Stimulated activated CD4-positive, alpha-beta T cell treated with anti-CD3 and anti-CD28 coated beads, Interleukin-12 subunit alpha, Interleukin-12 subunit beta, amount 100 ng/mL, for 24 hours (primary cell): ENCODE measurements at places on chromosomes 3 and 15.

DNA sequence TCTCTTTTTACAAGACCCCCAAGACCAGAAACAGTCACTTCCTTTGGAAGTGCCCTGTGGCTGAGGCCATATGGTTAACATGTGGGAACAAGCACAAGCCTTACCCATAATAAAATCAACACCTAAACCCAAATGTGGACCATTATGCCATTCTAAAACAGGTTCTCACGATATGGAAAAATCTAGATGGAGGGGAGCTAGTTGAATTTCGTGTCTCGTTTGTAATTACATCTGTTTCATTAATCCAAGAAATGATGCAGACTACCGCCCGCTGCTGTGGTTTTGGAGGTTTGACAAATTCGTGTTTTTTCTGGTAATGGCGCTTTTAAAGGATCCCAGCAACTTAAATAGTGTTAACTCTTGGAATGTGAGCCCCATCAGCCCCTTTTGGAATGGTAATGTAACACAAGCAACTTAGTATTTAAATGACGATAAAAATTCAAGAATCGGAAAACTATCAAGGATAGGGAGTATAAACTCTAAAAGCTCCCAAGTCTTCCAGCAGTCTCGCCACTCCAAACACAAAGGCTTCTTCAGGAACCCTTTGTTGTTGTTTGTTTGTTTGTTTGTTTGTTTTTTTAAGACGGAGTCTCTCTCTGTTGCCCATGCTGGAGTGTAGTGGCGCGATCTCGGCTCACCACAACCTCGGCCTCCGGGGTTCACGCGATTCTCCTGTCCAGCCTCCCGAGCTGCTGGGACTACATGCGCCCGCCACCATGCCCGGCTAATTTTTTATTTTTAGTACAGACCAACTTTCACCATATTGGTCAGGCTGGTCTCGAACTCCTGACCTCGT lies 1.1 kb downstream of the CNBP start:
- no peak for DNase-seq

GRCh38 chr15:48636511-48636910 lies 9.0 kb downstream of the FBN1 start:
- no peak for DNase-seq

DNA sequence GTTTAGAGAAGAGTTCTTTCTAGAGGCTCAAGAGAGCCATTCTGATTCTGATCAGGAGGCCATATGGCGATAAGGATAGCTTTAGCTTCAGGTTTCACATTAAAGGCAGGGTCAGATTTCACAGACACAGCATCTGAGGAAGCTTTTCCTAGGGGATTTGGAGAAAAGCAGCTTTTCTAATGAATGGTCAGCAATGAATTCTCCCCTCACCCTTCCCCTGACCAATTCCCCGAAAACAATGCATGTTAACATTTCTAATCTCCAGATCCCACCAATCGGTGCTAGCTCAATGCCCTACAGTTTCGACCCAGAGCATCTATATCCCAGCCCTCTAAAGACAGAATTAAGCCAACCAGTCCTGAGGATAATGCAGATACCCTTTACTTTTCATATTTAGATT lies 9.8 kb downstream of the AGBL1 start:
- no peak for DNase-seq

DNA sequence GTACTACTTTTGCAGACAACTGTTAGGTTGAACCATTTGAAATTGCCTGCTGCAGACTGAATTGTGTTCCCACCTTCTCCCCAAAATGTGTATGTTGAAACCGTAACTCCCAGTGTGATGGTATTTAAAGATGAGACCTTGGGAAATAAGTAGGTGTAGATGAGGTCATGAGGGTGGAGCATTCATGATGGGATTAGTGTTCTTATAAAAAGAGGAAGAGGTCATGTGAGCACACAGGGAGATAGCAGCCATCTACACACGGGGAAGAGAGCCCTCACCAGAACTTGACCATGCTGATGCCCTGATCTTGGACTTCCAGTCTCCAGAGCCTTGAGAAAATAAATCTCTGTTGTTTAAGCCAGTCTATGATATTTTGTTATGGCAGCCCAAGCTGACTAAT lies 17.4 kb upstream of the FHIT start:
- DNase-seq: no peak

DNA sequence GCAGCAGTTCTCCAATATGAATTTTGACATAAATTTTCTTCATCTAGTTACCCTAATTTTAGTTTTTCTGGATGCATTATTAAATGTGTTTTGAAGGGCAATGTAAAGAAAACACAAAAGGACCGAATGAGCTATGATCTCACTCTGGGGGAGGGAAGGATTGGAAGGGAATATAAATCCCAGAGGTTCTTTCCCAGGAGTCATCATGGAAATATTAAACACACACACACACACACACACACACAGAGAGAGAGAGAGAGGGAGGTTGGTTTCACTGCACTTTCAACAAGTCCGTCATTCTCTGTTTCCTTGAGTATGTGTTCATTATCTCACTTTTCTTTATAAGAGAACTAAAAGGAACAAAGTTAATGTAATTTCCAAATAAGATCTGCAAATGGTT lies 70.7 kb upstream of the DCBLD2 start:
- DNase-seq: no peak

DNA sequence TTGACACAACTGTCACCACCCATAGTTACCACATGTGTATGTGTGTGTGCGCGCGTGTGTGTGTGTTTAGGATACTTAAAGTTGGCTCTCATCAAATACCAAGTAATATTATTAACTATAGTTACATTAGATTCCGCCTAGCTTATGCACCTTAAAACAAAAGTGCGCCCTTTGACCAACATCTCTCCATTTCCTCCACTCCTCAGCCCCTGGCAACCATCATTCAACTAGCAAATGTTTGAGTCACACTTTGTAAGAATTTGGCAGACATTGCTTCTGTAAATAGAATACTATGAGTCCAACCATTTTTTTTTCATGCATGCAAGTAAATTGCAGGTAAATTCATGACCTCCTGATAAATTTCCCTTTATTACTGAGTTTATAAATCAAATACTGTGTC lies 169.3 kb downstream of the GBE1 start:
- no peak for DNase-seq

DNA sequence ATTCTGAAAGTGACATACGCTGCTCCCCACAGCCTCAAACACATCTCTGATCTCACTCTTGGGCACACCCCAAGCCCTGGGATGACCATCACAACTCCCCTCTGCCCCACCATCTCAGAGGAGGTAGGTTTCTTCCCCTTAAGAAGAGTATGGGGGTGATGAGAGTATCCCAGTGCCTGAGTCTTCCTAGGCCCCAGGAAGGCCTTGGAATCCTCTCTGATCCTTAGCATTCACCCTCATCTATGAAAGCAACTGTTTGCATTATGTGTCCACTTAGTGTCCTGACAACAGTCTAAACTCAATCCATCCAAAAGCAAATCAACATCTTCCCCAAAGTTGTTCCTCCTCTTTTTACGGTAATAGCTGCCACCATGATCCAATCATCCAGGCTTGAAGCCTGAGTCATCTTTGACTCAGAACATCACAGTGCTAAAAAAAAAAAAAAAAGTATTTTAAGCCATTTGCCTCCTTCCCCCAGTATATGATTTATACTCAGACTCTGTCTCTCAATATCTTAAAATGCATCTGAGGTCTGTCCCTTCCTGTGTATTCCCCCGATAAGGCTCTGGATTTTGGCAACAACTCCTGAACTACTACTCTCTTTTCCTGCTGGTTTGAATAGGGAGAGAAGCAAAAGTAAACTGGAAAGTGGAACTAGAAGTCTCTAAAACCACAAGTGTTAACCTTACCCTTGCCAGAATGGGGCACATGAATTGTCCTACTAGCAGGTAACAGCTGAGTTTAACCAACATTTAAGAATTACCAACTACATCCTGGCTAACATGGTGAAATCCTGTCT lies 22.5 kb downstream of the POPDC2 start:
- no peak for DNase-seq

DNA sequence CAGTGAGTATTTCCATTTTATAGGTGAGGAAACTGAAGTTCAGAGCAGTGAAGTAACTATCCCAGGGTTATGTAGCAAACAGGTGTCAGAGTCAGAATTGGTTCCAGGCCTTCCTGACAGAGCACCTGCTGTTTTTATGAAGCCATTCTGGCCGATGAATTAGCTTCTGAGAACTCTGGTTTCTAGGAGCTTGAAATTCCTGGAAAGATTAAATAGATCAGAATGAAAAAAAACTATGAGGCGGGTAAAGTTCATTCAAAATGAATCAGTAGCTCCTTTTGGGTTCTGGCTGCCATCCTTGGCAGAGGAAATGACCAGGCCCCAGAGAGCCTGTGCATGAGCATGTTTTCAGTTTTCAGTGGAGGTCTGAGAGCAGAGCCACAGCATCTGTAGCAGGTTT lies 59.3 kb upstream of the CFAP161 start:
- DNase-seq: no peak

DNA sequence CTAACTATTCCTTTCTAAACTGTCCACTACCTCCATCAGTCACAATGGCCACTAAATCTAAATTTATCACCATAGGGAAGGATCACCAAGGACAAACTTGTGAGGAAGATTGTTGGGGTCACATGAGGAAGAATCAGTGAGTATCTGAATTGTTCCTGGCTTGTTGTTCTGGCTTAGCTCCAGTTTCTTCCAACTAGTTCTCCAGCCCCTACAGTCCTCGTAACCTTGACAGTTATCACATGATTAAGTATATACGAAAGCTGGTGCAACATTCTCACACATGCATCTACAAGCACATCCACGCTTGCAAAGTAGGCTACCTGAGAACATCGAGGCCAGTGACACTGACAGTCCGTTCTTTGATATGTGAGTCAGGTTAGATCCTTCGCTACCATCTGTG lies 46.0 kb downstream of the RUBCN start:
- no peak for DNase-seq

DNA sequence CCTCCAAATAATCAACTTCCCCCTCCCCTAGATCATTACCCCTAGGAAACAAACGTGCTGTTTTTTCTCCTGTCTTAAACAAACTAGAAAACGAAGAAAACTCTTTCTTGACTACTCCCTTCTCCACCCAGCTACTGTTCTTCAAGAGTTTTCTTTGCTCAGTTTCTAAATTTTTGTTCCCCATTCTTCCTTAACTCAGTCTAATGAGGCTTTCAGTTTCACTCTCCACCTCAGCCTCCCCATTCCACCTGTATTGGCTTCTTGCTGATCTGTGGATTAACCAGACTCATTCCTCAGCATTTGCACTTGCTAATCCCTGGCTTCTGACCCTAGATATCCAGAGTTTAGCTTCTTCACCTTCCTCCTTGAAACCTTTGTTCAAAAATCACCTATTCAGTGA lies 26.8 kb downstream of the SERPINI1 start:
- no peak for DNase-seq

GRCh38 chr3:126665959-126666657 lies 11.2 kb upstream of the TXNRD3 start:
- DNase-seq: no peak

GRCh38 chr3:144362126-144362525 lies 390.5 kb downstream of the DIPK2A start:
- no peak for DNase-seq

DNA sequence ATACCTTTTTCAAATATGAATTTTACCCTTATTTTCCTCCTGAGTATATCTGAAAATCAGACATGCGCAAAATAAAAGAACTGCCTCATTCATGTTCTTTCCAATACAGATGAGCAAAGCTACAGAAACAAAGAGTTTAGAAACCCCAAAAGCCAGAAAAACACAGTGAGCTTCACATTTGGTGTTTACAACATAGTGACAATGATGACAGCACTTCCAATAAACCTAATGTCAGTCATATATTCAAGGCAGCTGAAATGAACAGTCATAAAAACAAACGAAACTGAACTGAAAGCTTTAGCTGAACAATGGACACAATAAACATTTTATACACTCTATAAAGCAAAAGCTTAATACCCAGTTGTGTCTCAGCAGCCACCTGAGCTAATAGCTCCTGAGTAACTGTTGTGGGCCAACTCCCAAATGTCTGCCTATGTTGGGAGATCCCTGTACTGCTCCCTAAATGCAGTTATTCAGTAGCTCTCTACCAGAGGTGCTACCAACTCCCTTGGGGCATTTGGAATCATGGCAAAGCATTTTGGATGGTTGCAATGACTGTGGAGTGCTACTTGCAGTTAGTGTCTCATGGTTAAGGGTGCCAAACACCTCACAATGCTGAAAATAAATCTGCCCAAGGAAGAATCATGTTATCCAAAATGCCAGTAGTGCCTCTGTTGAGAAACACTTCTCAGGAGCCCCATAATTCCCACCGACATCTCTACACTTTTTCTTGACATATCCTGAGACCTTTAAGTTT lies 131.5 kb downstream of the TGFBR2 start:
- no peak for DNase-seq

DNA sequence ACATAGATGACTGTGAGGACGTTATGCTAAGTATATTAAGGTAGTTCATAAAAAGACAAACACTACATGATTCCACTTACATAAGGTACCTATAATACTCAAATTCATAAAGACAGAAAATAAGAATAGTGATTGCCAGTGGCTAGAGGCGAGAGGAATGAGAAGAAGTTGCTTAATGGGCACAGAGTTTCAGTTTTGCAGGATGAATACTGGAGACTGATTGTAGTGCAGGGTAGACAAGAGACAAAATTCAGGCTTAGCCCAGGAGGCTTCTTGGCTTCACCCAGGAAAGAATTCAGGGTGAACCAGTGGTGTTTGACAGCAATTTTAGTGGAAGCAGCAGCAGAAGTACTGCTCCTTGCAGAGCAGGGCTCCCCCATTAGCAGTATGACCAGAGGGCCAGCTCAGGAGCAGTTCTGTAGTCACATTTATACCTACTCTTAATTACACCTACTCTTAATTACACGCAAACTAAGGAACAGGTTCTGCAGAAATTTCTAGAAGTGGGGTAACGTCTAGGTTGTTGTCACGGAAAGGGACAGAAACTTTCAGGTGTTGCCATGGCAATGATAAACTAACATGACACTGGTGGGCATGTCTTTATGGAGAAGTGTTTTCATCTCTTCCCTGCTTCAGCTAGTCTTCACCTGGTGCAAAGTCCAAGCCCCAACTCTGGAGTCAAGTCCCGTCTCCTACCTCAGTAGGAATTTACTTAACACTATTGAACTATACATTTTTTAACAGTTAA lies 55.2 kb downstream of the TBL1XR1 start:
- DNase-seq: no peak

DNA sequence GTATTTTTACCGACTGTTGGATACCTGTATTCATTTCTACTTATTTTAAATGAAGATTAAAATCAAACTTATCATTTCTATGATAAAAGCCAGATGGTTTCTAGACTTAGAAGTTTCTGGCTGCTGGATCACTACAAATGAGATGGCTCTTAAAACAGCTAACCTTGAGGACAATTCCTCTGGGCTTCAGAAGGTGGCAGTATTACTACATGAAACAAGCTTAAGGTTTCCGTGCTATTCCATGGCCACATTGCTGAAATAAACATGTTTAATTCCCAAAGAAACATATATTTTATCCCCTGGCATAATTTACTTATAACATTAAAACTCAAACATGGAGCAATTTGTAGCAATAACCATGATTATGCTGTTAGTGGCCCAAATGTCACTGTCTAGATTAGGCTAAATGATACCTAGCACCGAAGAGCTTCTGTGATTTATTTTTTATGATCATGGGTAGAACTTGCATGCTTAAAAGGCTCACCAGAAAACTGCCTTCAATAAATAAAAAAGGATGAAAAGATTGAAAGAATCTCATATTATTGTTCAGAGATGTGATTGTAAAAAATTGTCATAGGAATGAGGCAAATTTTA lies 204.0 kb upstream of the NANOGP8 start:
- DNase-seq: no peak

GRCh38 chr3:25679166-25679565 lies 14.5 kb upstream of the TOP2B start:
- DNase-seq: no peak
